ENCODE measurements at places on chromosomes 7 and 10. TPM values are rescaled to one million over a fixed set of nuclear protein-coding genes. Genes with fewer than 3 reads are reported as not detected.

Gene ANKRD30A
- total RNA-seq, result not detected

- no peak overlapping the region for H3K4me3 ChIP-seq
- no peaks in the 10 kb centered on the region for H3K4me1 ChIP-seq
- H3K27ac ChIP-seq, result no peak overlapping the region
- DNase-seq, result no peak
- no peaks in the 10 kb centered on the region for H3K27me3 ChIP-seq
- H3K36me3 ChIP-seq, result no peaks in the 10 kb centered on the region
Observed at GRCh38 chr10:49334964-49335363, 36.0 kb downstream of the C10orf71 start.

DNA sequence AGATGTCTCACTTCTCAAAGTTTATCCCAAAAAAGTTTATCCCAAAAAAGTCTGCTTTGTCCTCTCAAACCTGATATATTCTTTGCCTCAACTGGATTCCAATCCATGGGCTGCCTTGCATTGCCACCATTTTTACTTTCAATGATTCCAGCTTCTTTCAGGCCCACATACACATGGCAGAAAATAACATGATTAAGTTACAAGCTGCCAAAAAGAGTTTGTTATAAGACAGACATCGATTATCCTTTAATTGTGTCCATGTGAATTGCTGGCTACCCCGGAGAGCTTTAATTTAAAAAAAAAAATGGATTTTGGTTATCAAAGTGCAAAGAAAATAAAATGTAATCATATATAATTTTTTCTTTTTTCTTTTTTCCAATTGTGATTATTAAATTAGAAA lies 819.6 kb upstream of the SORCS1 start:
- no peaks in the 10 kb centered on the region for H3K36me3 ChIP-seq
- H3K4me3 ChIP-seq, result no peak overlapping the region
- H3K4me1 ChIP-seq, result no peaks in the 10 kb centered on the region
- DNase-seq, result no peak
- H3K27ac ChIP-seq, result no peak overlapping the region

DNA sequence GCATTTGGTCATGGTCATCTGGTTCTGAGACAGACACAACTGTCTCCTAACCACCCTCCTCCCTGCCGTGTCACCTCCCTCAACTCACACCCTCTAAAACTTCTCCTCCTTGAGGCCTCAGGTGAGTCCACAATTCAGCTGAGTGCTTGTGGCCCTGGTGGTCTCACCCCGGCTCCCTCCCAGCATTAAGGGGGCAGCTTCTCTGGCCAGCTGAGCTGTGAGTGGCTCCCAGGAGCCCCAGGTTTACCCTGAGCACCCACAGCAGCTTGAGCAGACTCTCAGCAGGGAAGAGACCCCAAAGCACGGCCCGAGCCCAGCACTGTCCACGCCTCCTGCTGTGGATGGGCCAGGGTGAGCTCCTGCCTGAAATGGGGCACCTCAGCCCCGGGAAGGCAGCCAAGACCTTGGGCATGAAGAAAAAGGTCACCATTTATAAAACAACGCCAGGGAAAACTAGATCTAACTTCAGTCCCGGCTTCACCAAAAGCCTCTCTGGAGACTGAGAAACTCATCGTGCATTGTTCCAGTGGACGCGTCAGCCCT lies 201.2 kb downstream of the TCERG1L start:
- no peak overlapping the region for H3K27ac ChIP-seq
- H3K27me3 ChIP-seq, result no peaks in the 10 kb centered on the region
- H3K4me1 ChIP-seq, result no peaks in the 10 kb centered on the region
- H3K4me3 ChIP-seq, result no peak overlapping the region

DNA sequence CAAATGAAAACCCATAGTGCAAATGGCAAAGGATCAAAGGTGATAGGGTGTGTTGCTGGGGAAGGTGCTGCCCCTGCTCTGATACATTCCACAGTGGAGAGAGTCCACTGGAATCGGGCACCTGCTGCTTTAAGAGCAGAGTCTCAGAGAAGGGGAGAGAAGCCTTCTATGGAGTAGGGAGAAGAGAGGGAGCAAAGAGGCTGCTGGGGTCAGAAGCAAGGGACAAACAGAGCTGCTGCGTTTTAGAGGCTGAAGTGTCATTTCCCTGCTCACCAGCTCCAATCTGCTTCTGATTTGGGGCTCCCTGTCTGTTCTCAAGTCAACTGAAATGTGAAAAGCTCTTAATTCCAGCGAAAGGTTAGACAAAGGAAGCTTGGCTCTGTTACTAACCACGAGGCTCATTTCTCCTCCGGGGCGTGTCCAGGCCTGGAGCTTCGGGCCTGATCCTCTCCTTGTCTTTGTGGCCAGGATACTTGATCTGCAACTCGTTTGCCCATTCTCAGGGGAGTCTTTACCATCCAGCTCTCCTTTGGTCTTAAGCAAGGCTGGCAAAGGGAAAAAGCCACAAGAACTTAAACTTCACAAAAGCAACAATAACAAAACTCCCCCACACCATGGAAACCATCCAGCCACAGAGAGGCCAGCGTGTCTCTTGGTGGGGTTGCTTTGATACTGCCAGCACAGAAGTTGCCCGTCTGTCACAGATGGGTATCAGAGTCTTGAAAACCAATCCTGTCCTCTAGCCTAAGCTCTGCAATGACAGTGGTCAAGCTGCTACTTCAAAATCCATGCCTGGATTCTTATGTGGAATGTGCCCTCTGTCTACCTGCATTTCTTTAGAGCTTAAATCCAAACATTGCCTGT lies 692.6 kb downstream of the SUGCT start:
- no peaks in the 10 kb centered on the region for H3K36me3 ChIP-seq
- H3K4me3 ChIP-seq, result no peak overlapping the region
- no peaks in the 10 kb centered on the region for H3K4me1 ChIP-seq

Gene GNG11
- total RNA-seq, result 2.4 TPM

Gene MGAM2
- not detected for total RNA-seq

DNA sequence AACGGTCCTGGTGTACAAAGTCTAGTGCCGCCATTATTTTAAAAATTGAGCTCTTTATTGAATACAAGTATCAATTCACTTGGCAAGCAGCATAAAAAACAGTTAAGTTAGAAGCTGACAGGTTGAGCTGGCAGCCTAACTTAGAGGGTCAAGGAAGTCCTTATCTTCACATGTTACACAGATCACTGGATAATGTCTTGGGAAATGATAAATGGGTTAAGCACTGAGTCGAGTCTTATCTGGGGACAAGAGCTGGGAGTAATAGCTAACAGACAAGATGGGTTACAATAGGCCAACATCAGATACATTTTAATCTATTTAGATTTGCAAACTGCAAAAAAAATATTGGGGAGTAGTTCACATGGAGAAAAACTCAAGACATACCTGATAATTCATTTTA lies 34.2 kb downstream of the SLC18A2 start:
- no peak for DNase-seq
- no peak overlapping the region for H3K27ac ChIP-seq
- no peaks in the 10 kb centered on the region for H3K36me3 ChIP-seq
- no peak overlapping the region for H3K4me3 ChIP-seq
- no peaks in the 10 kb centered on the region for H3K27me3 ChIP-seq
- no peaks in the 10 kb centered on the region for H3K4me1 ChIP-seq

DNA sequence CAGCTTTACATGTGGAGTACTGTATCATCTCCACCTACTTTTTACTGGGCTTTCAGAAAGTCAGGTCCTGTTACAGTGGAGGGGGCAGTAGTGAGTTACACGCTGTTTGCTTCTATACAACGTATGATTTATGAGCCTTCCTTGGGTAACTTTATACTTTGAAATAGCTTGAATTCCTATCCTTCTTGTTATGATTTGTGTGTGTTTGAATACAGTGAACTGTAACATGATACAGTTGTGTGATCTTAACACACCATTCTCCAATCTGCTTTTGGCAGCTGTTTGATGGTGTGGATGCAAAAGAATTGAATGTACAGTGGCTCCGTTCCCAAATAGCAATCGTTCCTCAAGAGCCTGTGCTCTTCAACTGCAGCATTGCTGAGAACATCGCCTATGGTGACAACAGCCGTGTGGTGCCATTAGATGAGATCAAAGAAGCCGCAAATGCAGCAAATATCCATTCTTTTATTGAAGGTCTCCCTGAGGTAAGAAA lies 41.7 kb downstream of the SP8 start:
- H3K27ac ChIP-seq, result no peak overlapping the region
- no peak overlapping the region for H3K4me3 ChIP-seq
- H3K27me3 ChIP-seq, result no peaks in the 10 kb centered on the region
- no peak for DNase-seq
- H3K36me3 ChIP-seq, result no peaks in the 10 kb centered on the region

- DNase-seq, result no peak
- H3K4me1 ChIP-seq, result peaks cover 89% of the 10 kb centered on the region
- H3K36me3 ChIP-seq, result no peaks in the 10 kb centered on the region
Observed at GRCh38 chr10:59879363-59879913, 26.9 kb downstream of the CCDC6 start.

Gene TET1
- total RNA-seq, result 0.69 TPM

DNA sequence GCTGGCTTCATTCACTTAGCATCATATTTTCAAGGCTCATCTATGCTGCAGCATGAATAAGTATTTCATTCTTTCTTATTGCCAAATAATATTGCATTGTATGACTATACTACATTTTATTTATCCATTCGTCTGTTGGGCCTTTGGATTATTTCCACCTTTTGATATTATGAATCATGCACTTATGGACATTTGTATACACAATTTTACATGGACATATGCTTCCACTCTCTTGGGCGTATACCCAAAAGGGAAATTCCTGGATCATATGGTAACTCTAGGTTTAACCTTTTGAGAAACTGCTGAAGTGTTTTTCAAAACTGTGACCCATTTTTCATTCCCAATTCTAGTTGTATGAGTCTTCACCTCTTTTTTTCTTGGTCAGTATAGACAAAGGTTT lies 80.3 kb upstream of the GNAI1 start:
- H3K4me1 ChIP-seq, result no peaks in the 10 kb centered on the region
- H3K27ac ChIP-seq, result no peak overlapping the region
- no peak overlapping the region for H3K4me3 ChIP-seq
- H3K27me3 ChIP-seq, result no peaks in the 10 kb centered on the region

- no peak overlapping the region for H3K27ac ChIP-seq
- DNase-seq, result no peak
- peaks cover 11% of the 10 kb centered on the region for H3K4me1 ChIP-seq
- H3K4me3 ChIP-seq, result no peak overlapping the region
- no peaks in the 10 kb centered on the region for H3K36me3 ChIP-seq
- H3K27me3 ChIP-seq, result peaks cover 35% of the 10 kb centered on the region
Observed at GRCh38 chr7:94396037-94396431, 1.3 kb downstream of the COL1A2 start.

Gene KNDC1
- 0.09 TPM for total RNA-seq

DNA sequence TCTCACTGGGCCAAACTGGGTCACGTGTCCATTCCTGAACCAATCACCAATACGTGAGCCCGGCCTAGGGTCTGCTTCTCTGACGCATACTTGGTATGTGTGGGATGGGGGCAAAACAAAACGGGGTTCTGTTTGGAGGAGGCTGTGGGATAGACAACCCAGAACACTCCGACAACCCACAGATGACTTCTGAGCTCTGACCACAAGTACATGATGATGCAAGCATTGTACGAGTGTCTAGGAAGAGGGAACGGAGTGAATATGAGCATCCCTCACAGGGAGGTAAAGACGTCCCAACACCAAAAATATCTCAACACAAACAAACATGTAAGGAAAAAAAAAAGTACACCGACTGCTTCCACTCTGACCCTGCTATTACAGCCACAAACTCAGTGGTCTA lies 5.6 kb downstream of the DAGLB start:
- peaks cover 46% of the 10 kb centered on the region for H3K4me1 ChIP-seq
- no peak overlapping the region for H3K4me3 ChIP-seq
- peaks cover 36% of the 10 kb centered on the region for H3K36me3 ChIP-seq

- no peak overlapping the region for H3K4me3 ChIP-seq
- no peak overlapping the region for H3K27ac ChIP-seq
- H3K36me3 ChIP-seq, result no peaks in the 10 kb centered on the region
Observed at GRCh38 chr10:132471484-132471883, 66.1 kb upstream of the INPP5A start.
